ENCODE measurements at places on chromosomes 12 and 14.

GRCh38 chr12:2845280-2845679, 10.4 kb upstream of the NRIP2 start:
- peak; percentile 40 for DNase-seq

DNA sequence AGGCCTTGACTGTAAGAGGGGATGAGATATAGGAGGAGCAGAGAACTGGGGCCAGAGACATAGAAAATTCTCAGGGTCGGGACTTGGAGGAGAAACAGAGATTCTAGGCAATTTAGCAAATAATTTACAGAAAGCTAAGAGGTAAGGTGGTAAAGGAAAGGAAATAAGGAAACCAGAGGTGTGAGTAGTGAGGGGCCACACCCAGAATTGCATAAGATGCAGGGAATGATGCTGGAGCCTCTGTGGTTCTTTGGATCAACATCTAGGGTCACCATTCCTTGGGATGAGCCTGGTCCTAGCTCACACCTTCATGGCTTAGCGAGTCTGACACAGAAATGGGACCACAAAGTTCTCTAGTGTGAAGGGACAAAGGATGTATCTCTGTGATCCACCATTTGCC, 949 bp upstream of the SDR9C7 start:
- DNase-seq = no peak

DNA sequence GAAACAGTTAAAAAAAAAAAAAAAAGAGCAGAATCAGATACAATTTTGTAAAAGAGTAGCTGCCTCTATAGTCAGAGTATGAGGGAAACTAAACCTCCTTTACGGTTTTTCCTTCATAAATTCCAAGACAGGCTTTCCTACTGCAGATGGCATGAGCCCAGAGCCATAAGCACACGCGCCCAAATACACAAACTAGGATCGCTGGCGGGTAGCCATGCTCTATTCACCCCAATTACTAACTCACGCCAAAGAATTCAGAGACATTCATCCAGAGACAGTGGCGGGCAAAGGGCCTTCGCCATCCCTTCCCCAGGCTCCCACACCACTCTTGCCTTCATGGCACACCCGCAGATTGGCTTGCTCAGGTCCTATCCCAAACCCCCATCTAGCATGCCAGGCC, 48.2 kb downstream of the MOK start:
- DNase-seq = no peak

DNA sequence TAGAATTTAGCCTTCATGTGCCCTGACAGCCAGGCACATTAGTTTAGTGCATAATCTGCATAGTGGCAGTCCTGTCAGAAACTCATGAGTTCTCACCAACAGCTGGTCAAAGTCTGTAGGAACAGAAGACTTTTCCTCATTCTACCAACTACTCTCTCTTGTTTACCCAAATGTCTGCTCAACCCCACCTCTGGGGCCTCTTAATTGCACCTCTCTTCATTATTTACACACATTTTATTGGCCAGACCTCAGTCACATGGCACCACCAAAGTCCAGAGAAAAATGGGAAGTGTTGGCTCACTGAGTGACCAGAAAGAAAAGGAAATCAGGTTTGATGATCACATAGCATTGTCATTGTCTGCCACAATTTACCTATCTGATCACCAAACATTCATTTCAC, 114.6 kb upstream of the PLXNC1 start:
- DNase-seq = no peak

DNA sequence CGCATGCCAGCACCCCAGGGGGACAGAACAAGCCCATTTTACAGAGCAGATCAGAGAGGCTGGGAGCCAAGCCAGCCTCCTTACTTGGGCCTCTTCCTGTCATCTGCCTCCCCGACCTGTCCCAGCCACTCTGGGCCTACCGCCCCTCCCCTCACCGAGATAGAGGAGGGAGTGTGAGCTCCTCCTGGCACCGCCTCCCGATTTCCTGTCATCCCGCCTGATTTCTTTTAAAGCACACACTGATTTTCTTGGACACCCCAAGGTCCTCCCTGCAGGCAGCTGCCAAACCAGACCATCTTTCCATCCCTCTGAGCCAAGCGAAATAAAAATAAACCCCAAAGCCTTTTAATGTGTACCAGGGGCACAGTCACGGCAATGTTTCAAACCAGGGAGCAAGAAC, 108.4 kb downstream of the RFLNA start:
- peak; percentile 72 for DNase-seq

- no peak for DNase-seq
Measured at GRCh38 chr12:68159681-68160304, at the start of gene IFNG. Gene IFNG (minus strand): TSS chr12:68159740. CDS start chr12:68159615, 125 bp downstream.

DNA sequence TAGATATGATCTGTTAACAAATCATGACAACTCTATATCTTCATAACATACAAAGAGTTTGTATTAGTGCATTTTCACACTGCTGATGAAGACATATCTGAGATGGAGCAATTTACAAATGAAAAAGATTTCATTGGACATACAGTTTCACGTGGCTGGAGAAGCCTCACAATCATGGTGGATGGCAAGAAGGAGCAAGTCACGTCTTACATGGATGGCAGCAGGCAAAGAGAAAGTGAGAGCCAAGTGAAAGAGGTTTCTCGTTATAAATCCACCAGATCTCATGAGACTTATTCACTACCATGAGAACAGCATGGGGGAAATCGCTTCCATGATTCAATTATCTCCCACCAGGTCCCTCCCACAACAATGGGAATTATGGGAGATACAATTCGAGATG, 157.6 kb downstream of the DUSP6 start:
- no peak for DNase-seq

GRCh38 chr12:22828066-22828465, 203.1 kb downstream of the ETNK1 start:
- DNase-seq = no peak

GRCh38 chr12:108457006-108457733, 57.9 kb upstream of the FICD start:
- DNase-seq = no peak

DNA sequence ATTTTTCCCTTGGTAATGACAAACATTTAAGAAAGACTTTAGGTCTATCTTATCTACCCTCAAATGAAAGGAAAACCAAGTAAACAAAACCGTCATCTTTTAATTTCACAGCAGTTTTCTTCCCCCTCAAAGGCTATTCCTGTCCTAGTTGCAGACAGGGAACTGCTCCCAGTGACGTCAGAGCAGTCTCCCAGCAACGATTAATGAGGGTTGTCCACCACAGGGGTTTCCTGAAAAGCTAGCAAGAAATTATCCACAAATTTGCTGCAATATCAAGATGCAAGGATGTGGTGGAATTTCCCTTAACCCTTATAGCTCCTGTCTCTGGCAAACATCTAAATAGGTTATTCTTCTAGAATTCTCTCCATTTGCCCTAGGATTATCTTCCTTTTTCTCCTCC, 89.1 kb upstream of the STAC3 start:
- peak; percentile 44 for DNase-seq

GRCh38 chr12:93786656-93787397, 109.7 kb downstream of the CRADD start:
- no peak for DNase-seq

DNA sequence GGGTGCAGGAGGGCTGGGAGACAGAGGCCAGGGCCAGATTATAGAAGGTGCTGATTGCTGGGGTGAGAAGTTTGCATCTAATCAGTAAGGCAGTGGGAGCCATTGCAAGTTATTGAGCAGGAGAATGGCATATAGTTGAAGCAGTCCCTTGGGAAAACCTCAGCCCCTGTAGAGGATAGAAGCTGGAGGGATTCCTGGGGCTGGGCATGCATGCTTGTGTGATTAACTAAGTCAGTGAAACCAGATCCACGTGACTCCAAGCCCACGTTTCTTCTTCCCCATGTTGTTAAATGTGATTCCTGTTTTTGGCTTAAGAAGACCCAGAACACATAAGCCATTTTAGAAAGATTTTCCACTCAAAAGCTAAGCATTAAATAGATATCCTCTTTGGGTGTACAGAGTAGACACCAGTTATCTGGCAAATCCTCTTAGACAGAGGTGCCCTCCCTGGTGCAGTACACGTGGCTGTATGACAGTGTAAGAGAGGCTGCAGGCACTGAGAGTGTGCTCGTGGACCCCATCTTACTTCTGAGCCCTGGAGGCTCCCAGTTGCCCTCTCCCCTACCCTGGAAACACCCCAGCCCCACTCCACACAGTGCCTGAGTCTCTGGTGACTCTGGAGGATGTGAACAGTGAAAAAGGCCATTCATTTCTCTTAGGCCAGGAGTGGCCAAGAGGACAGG, 3.2 kb downstream of the C14orf132 start:
- DNase-seq = no peak

DNA sequence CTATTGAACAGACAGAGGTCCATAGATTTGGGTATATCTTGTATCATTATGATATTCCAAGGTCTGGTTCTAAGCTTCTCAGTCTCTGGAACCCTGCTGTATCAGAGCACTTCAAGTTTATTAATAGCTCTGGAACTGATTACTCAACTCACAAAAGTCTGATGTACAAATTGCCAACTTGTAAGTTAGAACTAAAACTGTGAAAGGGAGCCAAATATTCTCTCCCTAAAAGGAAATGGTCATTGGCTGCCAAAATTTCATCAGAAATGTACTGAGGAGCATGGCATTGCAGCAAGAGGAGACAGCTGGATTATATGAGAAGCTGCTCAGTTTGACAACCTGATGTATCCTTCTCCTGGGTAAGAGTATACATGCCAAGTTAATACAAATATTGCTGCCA, 828.8 kb upstream of the SEL1L start:
- no peak for DNase-seq

DNA sequence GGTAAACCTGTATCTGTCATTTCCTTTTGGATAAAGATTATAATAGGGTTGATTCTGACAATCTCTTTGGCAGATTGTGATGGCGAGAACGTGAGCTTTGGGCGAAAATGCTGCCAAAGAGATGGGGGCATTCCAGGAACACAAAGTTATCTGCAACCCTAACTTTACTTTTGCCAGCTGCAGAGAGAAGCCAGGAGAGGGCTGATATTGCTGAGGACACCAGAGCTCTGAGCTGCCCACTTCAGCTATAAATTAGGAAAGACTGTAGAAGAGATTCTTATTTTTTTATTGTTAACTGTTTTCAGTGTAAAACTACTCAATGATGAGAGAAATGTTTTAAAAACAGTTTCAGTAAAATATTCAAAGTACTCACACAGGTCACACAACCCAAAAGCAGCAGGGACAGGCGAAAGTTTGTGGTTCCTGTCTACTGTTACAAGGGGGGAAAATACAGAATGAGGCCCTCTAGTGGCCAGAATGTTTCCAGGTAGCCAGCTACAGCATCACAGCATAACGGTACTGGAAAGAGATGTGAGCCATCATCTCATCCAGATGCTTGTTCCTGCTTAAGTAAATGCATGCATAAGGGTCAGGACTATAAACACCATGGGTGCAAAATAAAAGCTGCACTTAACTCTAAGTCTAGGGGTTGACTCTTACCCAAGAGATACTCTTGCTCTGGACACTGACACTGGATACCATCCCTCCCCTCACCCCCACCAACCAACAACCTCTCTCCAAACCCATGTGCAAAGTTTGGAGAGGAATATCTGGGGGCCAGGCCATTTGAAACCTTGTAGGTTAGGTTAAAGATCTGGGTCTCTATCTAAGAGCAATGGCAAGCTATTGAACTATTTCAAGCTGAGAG, 498.4 kb downstream of the RMST start:
- DNase-seq = no peak
